ENCODE measurements at places on chromosomes 1 and 21.

GRCh38 chr1:69738458-69739250 lies 170.9 kb downstream of the LRRC7 start:
- no peak for DNase-seq

DNA sequence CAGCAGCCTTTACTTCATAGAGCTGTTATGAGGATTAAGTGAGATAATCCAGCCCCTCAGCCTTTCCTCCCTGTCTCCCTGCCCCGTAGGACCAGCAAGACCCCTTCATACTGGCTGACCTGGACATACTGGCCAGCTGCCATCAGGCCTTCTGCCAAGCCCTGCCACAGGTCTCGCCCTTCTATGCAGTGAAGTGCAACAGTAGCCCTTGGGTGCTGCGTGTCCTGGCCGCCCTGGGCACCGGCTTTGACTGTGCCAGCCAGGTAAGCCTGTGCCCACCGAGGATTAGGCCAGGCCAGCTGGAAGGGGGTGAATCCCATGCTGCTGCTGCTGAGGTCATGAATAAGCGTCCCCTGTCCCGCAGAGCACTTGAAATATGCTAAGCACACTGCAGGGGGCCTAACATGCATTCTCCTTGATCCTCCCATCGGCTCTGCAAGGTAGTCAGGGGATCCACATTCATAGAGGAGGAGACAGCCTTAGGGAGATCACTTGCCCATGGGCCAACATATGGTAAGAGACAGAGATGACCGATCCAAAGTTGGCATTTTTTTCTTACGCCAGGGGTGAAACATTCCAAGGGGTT lies 73.3 kb upstream of the TINAGL1 start:
- no peak for DNase-seq

DNA sequence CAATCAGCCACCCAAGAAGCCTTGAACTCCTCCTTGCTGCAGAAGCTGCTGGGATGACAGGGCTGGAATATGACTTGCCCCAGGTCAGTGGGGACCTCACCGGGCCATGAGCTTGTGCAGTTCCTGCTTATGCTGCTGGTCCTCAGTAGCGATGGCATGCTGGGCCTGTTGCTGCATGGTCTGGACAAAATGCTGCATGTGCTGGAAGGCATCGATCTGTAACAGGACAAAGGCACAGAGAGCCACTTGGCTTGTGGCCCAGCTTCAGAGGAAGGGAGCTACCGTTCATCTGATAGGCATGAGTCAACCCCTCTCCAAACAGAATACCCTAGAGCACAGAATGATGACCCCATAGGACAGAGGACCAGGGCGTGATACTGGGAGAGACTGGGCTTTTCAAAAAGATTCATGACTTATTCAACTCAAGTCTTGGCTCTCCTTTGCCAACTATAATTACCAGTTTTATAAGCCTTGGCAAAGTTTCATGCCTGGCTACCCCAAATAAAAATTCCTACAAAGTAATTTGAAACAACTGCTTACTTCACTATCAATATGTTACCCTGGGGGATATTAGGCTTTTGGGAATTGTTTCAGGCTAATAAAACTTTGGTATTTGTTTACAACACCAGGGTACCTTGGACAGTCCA lies 34.7 kb upstream of the EXOSC10 start:
- DNase-seq = no peak

GRCh38 chr1:185811073-185811709 lies 77.0 kb downstream of the HMCN1 start:
- no peak for DNase-seq

- no peak for DNase-seq
Measured at GRCh38 chr1:151346082-151346768, 827 bp downstream of the RFX5 start.

DNA sequence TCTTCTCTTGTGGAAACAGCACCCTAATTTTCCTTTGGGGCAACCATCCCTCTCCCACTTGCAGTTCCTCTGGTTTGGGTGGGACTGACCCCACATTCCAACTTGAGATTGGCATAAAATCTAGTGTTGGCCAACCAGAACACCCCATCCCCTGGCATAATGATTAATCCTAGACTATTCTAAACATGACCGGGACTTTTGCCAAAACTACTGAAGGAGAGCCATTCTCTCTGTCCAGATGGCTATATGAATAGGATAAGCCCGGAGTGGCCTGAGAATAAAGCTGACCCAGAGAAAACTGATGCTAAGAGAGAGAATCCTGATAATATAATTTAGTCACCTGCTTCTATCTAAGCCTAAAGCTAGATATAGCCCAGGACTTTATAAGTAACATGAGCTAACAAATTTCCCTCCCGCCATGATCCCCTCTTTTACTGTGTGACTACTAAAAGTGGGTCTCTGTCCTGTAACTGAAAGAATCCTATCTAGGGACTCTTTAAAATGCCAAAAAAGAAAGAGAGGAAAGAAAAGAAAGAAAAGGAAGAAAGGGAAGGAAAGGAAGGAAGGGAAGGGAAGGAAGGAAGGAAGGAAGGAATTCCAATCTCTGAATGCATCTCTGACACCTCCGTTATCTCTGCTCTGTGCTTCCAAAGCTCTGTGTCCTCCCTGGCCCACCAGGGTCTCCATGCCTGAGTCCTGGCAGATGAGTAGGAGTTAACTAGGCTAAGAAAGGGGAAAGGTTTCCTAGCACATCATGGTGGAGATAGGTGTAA lies 28.0 kb upstream of the NRDC start:
- no peak for DNase-seq

- no peak for DNase-seq
Measured at GRCh38 chr1:31658721-31659120, 14.0 kb upstream of the PEF1 start.

Measured in stimulated activated CD8-positive, alpha-beta memory T cell treated with anti-CD3 and anti-CD28 coated beads, Interleukin-7, amount 100 ng/mL, for 1 hour (primary cell).